ENCODE measurements at places on chromosomes 6 and 20. TPM values are rescaled to one million over a fixed set of nuclear protein-coding genes. Genes with fewer than 3 reads are reported as not detected.
A peak's percentile ranks its signal among the peaks of the same experiment; 100 is the strongest.

DNA sequence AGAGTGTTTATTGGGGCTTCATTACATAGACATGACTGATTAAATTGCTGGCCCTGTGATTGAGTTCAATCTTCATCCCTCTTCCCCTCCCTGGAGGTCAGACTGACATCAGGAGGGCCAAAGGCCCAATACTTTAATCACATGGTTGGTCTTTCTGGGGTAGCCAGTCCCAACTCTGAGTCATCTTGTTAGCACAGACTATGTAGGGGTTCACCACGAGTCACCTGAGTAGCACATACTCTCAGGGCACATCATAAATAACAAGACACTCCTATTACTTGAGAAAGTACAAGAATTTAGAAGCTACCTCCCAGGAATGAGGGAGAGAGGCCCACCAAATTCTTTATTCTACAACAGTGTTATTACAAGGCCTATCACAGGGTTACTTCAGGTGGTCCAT is 11.3 kb downstream of the GINS1 start:
- DNase-seq: no peak
- no peaks in the 10 kb centered on the region for H3K4me1 ChIP-seq
- no peak overlapping the region for H3K27ac ChIP-seq
- H3K36me3 ChIP-seq: peaks cover 9% of the 10 kb centered on the region
- H3K27me3 ChIP-seq: no peaks in the 10 kb centered on the region

- DNase-seq: no peak
- peaks cover 3% of the 10 kb centered on the region for H3K27me3 ChIP-seq
- no peak overlapping the region for H3K27ac ChIP-seq
- H3K4me3 ChIP-seq: no peak overlapping the region
These were observed 304.2 kb upstream of the CDH4 start for GRCh38 chr20:60947819-60948218.

DNA sequence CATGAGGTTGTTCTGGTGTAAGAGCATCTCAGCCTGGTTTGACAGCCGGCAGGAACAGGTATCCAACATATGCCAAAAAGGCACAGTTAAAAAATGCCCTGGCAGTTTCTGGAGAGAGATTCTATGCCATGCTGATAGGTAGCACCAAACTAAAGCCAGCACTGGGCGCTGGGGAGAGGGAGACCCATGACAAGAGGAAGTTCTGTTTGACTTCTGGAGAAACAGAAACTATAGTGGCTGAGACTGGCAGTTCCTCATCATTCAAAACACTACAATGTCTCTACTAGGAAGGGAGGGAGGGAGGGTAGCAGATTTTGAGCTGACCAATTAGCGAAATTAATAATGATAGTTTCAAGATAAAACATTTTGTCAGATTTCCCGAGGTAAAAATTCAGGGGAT is 174.1 kb downstream of the ADAT2 start:
- H3K27me3 ChIP-seq: no peaks in the 10 kb centered on the region
- no peak overlapping the region for H3K4me3 ChIP-seq
- no peaks in the 10 kb centered on the region for H3K4me1 ChIP-seq
- no peaks in the 10 kb centered on the region for H3K36me3 ChIP-seq
- DNase-seq: no peak

DNA sequence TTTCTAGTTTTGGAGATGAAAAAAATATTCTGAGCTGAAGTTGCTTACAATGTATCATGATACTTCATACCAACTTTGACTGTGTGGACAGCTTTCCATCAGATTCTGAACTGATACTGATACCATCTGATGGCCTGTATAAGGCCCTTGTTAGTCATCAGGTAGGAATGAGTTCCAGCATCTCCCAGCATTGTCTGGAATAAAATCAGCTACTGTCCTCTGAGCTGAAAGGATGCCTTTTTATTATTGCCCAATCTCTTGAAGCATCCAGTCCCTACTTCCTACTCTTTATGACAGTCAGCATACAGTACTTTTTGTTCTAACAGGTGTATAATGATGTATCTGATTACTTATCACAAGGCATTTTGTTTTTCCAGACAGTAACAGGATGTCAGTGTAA is 70.6 kb upstream of the EYA4 start:
- no peaks in the 10 kb centered on the region for H3K27me3 ChIP-seq
- no peak overlapping the region for H3K4me3 ChIP-seq
- H3K36me3 ChIP-seq: no peaks in the 10 kb centered on the region
- no peak for DNase-seq

DNA sequence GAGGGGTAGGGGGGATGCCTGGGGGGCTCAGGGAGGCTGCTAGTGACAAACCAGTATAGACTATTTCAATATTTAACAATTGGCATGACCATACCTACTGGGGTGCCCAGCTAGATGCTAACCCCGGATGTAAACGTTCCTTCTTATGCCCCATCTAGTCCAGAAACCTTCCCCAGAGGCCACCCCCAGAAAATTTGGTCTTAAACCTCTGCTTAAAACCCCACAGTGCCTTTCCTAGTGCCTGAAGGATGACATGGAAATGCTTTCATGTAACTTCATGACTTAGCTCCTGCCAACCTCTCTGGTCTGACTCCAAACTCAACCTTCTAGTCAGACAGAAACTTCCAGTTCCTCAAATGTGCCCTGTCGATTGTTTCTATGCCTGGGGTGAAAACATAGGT is 52.0 kb downstream of the JPH2 start:
- peak overlapping the region; percentile 100 for H3K27ac ChIP-seq
- DNase-seq: no peak
- H3K4me1 ChIP-seq: peaks cover 60% of the 10 kb centered on the region
- H3K36me3 ChIP-seq: no peaks in the 10 kb centered on the region
- H3K4me3 ChIP-seq: no peak overlapping the region

LRRC73 gene
- 3.4 TPM for total RNA-seq

DNA sequence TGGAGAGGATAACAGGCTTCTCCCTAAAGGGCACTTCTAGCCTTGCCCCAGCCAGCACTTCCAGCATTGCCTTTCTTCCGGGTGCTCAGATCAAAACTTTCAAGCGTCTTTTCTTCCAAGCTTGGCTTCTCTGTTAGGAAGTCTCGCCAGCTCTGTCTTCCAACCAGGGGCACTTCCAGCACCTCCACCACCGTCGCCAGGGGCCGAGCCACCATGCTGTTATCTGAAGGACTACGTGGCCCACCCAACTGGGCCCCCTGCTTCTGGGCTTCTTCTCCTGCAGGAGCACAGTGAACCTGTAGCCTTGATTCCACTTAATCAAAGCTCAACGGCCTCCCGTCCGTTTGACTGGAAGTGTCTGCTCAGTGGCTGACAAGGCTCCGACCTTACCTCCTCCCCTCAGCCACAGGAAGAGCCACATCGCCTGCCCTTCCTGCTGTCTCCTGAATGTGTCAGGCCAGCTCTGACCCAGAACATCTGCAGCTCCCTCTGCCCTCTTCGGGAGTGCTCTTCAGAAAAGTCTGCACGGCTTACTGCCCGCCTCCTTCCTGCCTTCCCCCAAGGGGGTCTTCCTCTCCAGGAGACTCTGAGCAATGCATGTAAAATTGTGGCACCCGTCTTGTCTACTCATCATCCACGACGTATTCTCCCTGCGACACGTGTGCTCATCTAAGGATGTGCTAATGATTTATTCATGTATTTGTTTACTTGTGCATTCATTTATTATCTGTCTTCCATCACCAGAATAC is 527.0 kb downstream of the CDH26 start:
- no peak for DNase-seq
- no peaks in the 10 kb centered on the region for H3K27me3 ChIP-seq
- H3K4me1 ChIP-seq: peaks cover 4% of the 10 kb centered on the region
- no peak overlapping the region for H3K4me3 ChIP-seq

PHF1 gene
- total RNA-seq: 61.9 TPM

- no peak overlapping the region for H3K4me3 ChIP-seq
- no peaks in the 10 kb centered on the region for H3K27me3 ChIP-seq
- no peaks in the 10 kb centered on the region for H3K36me3 ChIP-seq
- H3K4me1 ChIP-seq: peaks cover 19% of the 10 kb centered on the region
These were observed 25.0 kb downstream of the TAB2 start for GRCh38 chr6:149342525-149342924.

C20orf141 gene
- not detected for total RNA-seq

IL17F gene
- not detected for total RNA-seq

DNA sequence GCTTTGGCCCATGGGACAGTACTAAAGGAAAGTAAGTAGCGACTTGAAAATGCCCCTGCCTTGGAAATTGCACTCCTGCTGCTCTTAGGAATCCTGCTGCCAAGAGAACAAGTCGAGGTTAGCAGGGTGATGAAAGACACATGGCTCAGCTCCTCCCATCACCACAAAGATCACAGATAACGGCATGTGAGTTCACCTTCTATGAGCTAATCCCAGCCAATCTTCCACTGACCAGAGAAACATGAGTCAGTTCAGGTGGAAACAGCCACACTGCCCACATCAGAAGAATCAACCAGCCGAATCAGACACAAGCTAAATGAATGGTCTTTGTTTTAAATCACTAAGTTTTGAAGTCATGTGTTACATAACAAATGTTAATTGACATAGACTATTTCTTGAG is 106.3 kb downstream of the PRKN start:
- no peaks in the 10 kb centered on the region for H3K36me3 ChIP-seq
- peak overlapping the region; percentile 65 for H3K27ac ChIP-seq
- no peak overlapping the region for H3K4me3 ChIP-seq
- H3K4me1 ChIP-seq: peaks cover 12% of the 10 kb centered on the region

- peaks cover 3% of the 10 kb centered on the region for H3K4me1 ChIP-seq
- DNase-seq: no peak
- no peaks in the 10 kb centered on the region for H3K27me3 ChIP-seq
- no peak overlapping the region for H3K4me3 ChIP-seq
- no peak overlapping the region for H3K27ac ChIP-seq
- H3K36me3 ChIP-seq: peaks cover 5% of the 10 kb centered on the region
These were observed 96.3 kb downstream of the PRDM1 start for GRCh38 chr6:106182455-106182854.

DNA sequence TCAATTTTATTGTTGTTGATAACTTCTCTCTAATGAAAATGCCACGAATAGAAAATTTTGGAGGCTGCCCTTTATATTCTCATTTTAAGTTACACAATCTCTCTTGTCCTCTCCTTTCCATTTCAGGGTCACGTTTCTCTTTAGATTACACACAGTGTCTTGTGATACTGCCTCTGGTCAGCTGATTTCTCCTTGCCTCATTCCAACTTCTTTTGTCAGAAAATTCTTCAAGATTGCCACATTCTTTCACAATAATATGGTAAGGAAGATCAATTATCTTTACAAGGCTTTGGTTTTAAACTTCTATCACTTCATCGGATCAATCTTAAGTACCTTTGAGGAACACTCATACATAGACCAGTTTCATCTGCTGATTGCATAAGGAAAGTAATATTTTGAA is 370.3 kb downstream of the RFPL4B start:
- peak; percentile 52 for DNase-seq
- H3K27ac ChIP-seq: no peak overlapping the region
- peaks cover 2% of the 10 kb centered on the region for H3K4me1 ChIP-seq
- no peaks in the 10 kb centered on the region for H3K36me3 ChIP-seq
- H3K4me3 ChIP-seq: no peak overlapping the region

- peaks cover 8% of the 10 kb centered on the region for H3K4me1 ChIP-seq
- DNase-seq: no peak
- no peaks in the 10 kb centered on the region for H3K27me3 ChIP-seq
- H3K4me3 ChIP-seq: no peak overlapping the region
These were observed 93.9 kb upstream of the CITED2 start for GRCh38 chr6:139468178-139468819.

DNA sequence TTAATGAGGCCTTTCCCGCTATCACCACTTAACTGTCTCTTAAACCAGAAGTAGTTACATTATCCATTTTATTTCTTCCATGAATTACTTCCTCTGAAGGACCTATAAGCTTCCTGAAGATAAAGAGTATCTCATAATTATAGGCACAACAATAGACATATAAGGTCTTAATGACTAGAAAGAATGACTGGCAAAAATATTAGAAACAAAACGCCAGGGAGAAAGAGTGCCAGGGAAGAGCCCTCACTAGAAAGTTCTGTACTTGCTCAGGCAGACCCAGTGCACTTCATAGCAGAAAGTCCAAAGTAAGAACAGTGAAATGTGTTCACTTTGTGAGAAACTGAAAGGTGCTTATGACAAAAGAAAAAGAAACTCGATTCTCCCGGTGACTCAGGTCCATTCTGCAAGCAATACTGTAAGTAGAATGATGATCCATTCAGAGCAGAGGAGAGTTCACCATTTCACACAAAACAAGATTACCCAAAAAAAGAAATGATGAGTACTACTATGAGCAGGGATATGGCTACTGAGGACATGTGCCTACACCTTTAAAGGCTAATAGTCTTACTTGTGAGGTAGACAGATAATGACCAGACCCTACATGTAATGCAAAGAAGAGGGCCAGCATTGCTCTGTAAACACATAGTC is 5.5 kb downstream of the ZNF334 start:
- H3K27me3 ChIP-seq: no peaks in the 10 kb centered on the region
- H3K27ac ChIP-seq: no peak overlapping the region
- H3K36me3 ChIP-seq: peaks cover 15% of the 10 kb centered on the region

DNA sequence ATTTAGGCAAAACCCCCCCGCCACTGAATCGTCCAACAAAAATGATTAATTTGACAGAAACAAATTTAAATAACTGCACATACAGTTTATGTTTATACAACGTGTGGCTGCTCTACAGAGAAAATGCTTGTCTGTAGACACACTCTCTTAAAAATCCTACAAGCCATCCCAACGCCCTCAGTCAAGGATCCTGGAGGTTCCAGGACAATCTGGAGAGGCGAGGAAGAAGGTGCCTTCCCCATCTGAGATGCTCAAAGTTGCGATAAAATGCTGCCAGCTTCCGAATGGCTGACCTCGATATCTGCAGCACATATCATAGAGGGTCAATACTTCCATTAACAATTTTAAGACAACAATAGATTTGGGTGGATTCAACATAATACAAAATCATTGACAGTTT is 25.3 kb downstream of the ZNF217 start:
- H3K27ac ChIP-seq: no peak overlapping the region
- no peak overlapping the region for H3K4me3 ChIP-seq
- no peaks in the 10 kb centered on the region for H3K4me1 ChIP-seq

GRCh38 chr20:57617079-57617795 is 3.0 kb downstream of the ZBP1 start:
- H3K27ac ChIP-seq: no peak overlapping the region
- no peaks in the 10 kb centered on the region for H3K36me3 ChIP-seq
- H3K4me3 ChIP-seq: no peak overlapping the region
- DNase-seq: no peak

- peaks cover 3% of the 10 kb centered on the region for H3K27me3 ChIP-seq
- no peaks in the 10 kb centered on the region for H3K36me3 ChIP-seq
- no peak overlapping the region for H3K4me3 ChIP-seq
- no peaks in the 10 kb centered on the region for H3K4me1 ChIP-seq
These were observed 303.4 kb upstream of the EXOC2 start for GRCh38 chr6:996271-996852.

PSMB1 gene
- total RNA-seq: 300 TPM

GRCh38 chr6:152605941-152606340 is 31.2 kb downstream of the SYNE1 start:
- no peak overlapping the region for H3K4me3 ChIP-seq
- H3K36me3 ChIP-seq: no peaks in the 10 kb centered on the region
- H3K4me1 ChIP-seq: no peaks in the 10 kb centered on the region
- H3K27me3 ChIP-seq: no peaks in the 10 kb centered on the region

Measured in cardiac muscle cell (in vitro differentiated cells and primary cell).